ENCODE measurements at places on chromosomes 12 and 14.

- H3K27me3 ChIP-seq = no peaks in the 10 kb centered on the region
- H3K27ac ChIP-seq = no peak overlapping the region
- 0 out of 2 replicates have a peak, but pooled peaks cover 19% of the 10 kb centered on the region for H3K4me1 ChIP-seq
- H3K36me3 ChIP-seq = no peaks in the 10 kb centered on the region
- DNase-seq = no peak
- H3K4me3 ChIP-seq = no peak overlapping the region
These were observed 154.1 kb upstream of the ARID2 start for GRCh38 chr12:45575417-45575816.

DNA sequence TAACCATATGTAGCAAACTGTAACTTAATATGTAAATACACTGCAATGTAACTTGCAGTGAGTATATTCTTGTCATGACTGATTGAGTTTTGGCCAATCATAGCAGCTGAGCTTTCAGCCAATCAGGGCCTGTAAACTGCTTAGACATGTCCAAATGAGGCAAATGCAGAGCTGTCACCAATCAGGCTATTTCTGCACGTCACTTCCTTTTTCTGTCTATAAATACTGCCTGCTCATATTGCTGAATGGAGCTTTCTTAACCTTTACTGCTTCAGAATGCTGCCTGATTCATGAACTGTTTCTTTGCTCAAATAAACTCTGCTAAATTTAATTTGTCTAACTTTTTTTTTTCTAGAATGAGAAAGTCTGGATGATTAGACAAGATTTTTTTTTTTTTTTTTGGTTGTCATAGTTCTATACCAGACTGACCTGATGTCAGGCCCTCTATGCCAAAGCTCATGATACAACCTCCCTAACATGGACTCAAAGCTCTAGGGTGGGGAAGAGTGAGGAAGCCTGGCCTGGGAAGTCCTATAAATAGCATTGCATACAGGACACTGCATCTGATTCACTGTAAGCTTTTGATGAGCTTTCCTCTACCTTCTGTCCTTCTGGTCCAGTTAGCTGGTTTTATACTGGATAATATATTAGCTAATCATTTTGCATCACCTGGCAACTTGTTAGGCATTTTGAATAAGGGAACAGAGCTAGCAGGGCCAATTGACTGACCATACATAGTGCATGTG is 12.0 kb downstream of the MGP start:
- no peaks in the 10 kb centered on the region for H3K36me3 ChIP-seq
- DNase-seq = no peak
- H3K4me3 ChIP-seq = no peak overlapping the region
- H3K27me3 ChIP-seq = no peaks in the 10 kb centered on the region

DNA sequence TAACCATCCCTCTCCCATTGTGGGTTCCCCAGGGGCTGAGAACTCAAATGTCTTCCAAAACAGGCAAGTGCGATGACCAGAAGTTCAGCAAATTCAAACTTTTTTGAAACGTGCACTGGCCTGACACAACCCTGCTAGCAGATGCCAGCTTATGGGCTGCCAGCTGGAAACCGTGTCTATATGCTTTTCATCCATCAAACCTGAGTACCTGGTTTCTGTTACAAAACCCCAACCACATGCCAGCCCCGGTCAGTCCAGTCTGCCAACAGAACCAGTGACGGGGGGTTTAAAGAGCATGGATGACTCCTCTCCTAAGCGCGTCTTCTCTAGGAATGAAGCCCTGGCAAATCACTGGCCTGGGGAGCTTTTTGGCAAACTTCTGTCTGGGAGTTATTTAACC is 189.7 kb downstream of the TTC7B start:
- no peak for DNase-seq
- no peaks in the 10 kb centered on the region for H3K36me3 ChIP-seq
- no peak overlapping the region for H3K27ac ChIP-seq

GRCh38 chr14:104602315-104602932 is 2.1 kb downstream of the TMEM179 start:
- H3K4me1 ChIP-seq = no peaks in the 10 kb centered on the region
- H3K27ac ChIP-seq = no peak overlapping the region
- no peak for DNase-seq
- no peaks in the 10 kb centered on the region for H3K27me3 ChIP-seq
- H3K36me3 ChIP-seq = no peaks in the 10 kb centered on the region
- no peak overlapping the region for H3K4me3 ChIP-seq

DNA sequence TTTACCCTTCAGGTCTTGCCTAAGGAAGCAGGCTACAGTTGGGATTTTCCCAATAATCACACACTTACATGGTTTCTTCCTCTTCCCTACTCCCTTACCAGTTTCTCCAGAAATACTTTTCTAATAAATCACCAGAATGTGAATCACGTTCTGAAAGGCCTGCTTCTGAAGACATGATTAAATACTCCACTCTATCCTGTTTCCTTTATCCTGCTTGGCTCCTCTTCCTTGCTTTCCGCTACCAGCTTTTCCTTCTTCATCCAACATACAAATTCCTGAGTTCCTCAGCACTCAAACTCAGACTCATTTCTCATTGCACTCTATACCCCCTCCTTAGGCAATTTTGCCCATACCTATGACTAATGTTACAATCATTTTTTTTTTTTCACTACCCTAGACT is 118.3 kb downstream of the MGAT4C start:
- no peak for DNase-seq
- no peaks in the 10 kb centered on the region for H3K27me3 ChIP-seq
- H3K27ac ChIP-seq = no peak overlapping the region
- H3K4me3 ChIP-seq = no peak overlapping the region
- H3K36me3 ChIP-seq = no peaks in the 10 kb centered on the region

DNA sequence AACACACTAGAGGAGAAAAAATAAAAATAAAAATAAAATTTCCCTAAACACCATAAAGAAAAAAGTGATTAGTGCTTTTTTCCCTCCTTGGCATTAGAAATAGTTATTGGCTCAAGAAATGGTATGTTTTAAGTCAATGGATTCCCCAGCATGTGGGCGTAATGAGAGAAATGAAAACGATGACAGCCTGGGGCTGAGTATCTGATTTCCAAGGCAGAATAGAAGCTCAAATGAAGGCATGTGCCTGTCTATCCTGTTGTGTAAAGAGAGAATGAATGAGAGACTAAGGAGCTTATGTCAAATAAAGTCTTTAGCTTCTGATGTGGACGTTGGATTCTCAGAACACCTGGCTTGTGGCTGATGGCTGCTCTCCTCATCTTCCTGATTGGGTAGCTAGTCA is 1408.4 kb upstream of the TMEM132C start:
- no peaks in the 10 kb centered on the region for H3K36me3 ChIP-seq
- no peak overlapping the region for H3K27ac ChIP-seq
- no peaks in the 10 kb centered on the region for H3K4me1 ChIP-seq
- H3K4me3 ChIP-seq = no peak overlapping the region
- DNase-seq = no peak

DNA sequence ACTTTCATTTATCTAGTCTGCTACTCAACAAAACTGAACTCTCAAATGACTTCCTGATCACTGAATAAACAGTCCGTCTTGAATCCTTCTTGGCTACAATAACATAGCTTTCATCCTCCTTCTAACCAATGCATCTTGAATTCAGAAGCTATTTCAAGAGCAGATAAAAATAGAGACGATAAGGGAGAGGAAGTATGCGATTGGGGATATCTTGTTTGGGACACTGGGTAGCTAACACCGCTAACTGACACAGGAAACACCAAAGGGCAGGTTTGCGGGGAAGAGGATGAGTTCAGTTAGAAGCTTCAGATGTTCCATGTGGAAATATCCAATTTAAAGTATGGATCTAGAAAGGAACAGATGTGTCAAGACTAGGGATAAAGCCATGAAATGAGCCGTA is 102.5 kb downstream of the SLC41A2 start:
- DNase-seq = no peak
- no peak overlapping the region for H3K4me3 ChIP-seq
- H3K36me3 ChIP-seq = no peaks in the 10 kb centered on the region
- no peaks in the 10 kb centered on the region for H3K27me3 ChIP-seq
- H3K27ac ChIP-seq = no peak overlapping the region

DNA sequence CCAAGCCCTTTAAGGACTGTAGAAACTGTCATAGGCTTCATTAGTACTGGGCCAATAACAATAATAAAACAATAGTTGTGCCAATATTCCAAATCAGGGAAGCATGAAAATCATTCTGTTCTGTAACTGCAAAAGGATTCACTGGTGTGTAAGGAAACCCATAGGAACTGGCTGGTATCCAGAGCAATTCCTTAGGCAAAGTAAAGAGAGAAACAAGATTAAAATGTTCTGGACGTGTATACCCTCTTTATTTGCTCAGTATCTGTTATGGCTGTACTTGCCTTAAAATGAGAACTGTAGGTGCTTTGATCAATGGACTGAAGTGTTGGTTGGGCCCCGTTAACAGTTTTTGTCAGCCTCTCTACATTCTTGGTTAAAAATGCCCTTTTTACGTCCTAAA is 72.4 kb upstream of the STAC3 start:
- no peak overlapping the region for H3K27ac ChIP-seq
- peaks cover 9% of the 10 kb centered on the region for H3K4me1 ChIP-seq
- DNase-seq = no peak
- H3K36me3 ChIP-seq = no peaks in the 10 kb centered on the region
- H3K4me3 ChIP-seq = no peak overlapping the region

GRCh38 chr14:77040741-77041653 is 12.5 kb upstream of the IRF2BPL start:
- H3K4me3 ChIP-seq = peak overlapping the region; percentile 39
- H3K36me3 ChIP-seq = no peaks in the 10 kb centered on the region
- H3K27me3 ChIP-seq = no peaks in the 10 kb centered on the region
- peaks cover 43% of the 10 kb centered on the region for H3K4me1 ChIP-seq
- H3K27ac ChIP-seq = peak overlapping the region; percentile 83
- DNase-seq = no peak

- no peaks in the 10 kb centered on the region for H3K36me3 ChIP-seq
- no peaks in the 10 kb centered on the region for H3K27me3 ChIP-seq
- peak; percentile 73 for DNase-seq
- H3K27ac ChIP-seq = no peak overlapping the region
- no peaks in the 10 kb centered on the region for H3K4me1 ChIP-seq
These were observed 57.1 kb downstream of the NIN start for GRCh38 chr14:50773632-50774541.

- H3K27me3 ChIP-seq = no peaks in the 10 kb centered on the region
- peaks cover 5% of the 10 kb centered on the region for H3K4me1 ChIP-seq
- no peak overlapping the region for H3K4me3 ChIP-seq
- no peaks in the 10 kb centered on the region for H3K36me3 ChIP-seq
These were observed 3.5 kb downstream of the XRCC3 start for GRCh38 chr14:103711516-103712431.

GRCh38 chr14:55893705-55894104 is 224.5 kb upstream of the PELI2 start:
- H3K4me3 ChIP-seq = no peak overlapping the region
- H3K36me3 ChIP-seq = no peaks in the 10 kb centered on the region

Measured in Caco-2 (cell line).